ENCODE measurements at places on chromosomes 6 and 20. TPM values are rescaled to one million over a fixed set of nuclear protein-coding genes. Genes with fewer than 3 reads are reported as not detected.
A peak's percentile ranks its signal among the peaks of the same experiment; 100 is the strongest.

The CNBD2 gene
- 3.6 TPM for total RNA-seq

DNA sequence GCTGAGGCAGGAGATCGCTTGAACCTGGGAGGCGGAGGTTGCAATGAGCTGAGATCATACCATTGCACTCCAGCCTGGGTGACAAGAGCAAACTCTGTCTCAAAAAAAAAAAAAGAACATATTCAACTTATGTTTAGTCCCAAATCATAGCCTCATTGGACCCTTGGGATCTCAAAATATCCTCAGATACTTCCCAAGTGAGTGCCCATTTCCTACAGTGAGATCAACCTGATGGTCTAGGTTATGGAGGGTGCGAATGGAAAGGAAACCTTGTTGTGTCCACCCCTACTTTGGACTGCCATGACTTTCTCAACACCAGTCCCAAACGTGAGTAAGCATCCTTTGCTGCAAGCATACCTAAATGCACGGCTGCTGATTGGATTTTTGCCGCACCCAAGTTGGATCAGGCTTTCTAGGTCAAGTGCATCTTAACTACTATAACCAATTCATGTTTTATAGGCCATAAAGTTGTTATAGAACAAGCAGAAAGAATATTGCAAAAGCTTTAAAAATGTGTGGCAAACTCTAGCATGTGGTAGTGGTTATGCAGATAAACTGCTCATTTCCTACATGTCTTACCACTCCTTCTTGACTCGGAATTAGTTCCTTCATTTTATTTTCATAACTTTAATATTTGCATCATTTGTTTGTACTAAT lies 131.2 kb downstream of the PLEKHG1 start:
- DNase-seq: no peak
- H3K4me3 ChIP-seq: no peak overlapping the region

- no peak within 1 kb of the TSS for H3K4me3 ChIP-seq
- DNase-seq: no peak
- no peaks in the 10 kb centered on the region for H3K27me3 ChIP-seq
Measured at GRCh38 chr6:131636880-131637792, at the start of gene ENPP3. Gene ENPP3, plus strand, starts transcription at chr6:131637302. Its CDS starts 83 bp downstream, at chr6:131637385.

The PRRT1 gene
- not detected for total RNA-seq

- H3K27me3 ChIP-seq: no peaks in the 10 kb centered on the region
- no peak overlapping the region for H3K4me3 ChIP-seq
- no peak overlapping the region for H3K27ac ChIP-seq
- H3K36me3 ChIP-seq: no peaks in the 10 kb centered on the region
Measured at GRCh38 chr6:63964366-63964765, 328.8 kb downstream of the PHF3 start.

GRCh38 chr6:139939189-139939979 lies 564.9 kb upstream of the CITED2 start:
- no peak for DNase-seq
- no peak overlapping the region for H3K4me3 ChIP-seq
- no peaks in the 10 kb centered on the region for H3K27me3 ChIP-seq
- H3K27ac ChIP-seq: no peak overlapping the region

DNA sequence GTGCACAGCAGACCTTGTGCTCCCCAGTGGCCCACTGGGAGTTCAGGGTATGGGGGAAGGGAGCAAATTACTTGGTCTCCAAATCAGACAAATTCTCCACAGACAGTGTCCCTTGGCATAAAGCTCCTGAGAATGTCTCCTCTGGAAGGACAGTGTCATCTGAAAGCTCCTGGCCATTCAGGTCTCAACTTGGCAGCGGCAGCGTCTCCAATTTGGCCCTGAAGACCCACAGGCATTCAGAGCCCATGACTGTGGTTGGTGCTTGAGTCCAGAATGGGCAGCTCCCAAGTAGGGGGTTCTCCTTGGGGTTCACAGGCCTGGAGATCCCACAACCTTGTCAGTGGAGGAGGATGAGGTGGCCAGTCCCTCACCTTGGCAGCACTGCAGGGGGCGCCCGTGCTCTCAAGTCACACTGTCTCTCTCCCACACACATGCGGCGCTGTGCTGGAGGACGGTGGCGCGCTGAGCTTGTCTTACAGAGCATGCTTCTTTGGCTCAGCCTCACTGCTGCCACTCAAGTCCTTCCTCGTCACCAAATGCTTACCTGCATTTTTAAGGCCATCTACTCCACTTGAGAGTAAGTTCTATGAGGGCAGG lies 20.7 kb downstream of the DYNLRB1 start:
- H3K27me3 ChIP-seq: no peaks in the 10 kb centered on the region
- H3K4me3 ChIP-seq: no peak overlapping the region
- DNase-seq: no peak
- H3K4me1 ChIP-seq: peaks cover 12% of the 10 kb centered on the region

GRCh38 chr6:113120582-113121285 lies 736.4 kb upstream of the MARCKS start:
- peak; percentile 93 for DNase-seq
- H3K27ac ChIP-seq: peak overlapping the region; percentile 91
- H3K4me1 ChIP-seq: peaks cover 36% of the 10 kb centered on the region
- no peaks in the 10 kb centered on the region for H3K36me3 ChIP-seq
- no peak overlapping the region for H3K4me3 ChIP-seq

All from SJSA1 (cell line).